ENCODE measurements at places on chromosomes 5 and 9. TPM values are rescaled to one million over a fixed set of nuclear protein-coding genes. Genes with fewer than 3 reads are reported as not detected.

Gene SLC12A2
- 93.3 TPM for total RNA-seq

Gene CMYA5
- total RNA-seq: 1.4 TPM

Gene RGS7BP
- 2.2 TPM for total RNA-seq

DNA sequence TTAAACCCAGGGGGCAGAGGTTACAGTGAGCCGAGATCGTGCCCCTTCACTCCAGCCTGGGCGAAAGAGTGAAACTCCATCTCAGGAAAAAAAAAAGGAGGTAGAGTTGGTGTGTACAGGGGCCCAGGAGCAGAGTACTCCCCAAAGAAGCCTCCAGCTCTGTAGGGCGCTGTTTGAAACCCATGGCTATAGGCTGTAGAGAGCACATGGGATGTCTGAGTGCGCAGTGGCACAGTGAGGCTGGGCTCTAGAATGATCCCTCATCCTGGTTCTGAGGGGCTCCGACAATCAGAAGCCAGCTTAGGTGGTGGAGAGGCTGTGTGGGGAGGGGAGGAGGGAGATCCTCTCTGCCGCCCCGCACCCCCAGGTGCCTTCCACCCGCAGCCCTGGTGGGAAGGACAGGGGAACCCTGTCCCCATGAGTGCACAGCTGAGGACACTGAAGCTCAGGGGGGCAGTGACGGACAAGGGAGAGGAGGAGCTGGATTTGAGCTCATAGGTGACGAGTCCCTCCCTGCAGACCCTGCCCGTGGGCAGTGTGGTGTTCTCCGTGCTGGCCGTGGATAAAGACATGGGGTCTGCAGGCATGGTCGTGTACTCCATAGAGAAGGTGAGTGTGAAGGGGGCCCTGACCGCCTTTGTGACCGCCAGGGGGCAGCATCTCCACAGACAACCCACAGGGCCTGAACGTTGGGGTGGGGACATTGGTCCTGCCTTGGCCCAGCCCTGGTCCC lies 24.6 kb downstream of the CDHR2 start:
- DNase-seq: peak; percentile 71

Gene FBP2
- not detected for total RNA-seq

DNA sequence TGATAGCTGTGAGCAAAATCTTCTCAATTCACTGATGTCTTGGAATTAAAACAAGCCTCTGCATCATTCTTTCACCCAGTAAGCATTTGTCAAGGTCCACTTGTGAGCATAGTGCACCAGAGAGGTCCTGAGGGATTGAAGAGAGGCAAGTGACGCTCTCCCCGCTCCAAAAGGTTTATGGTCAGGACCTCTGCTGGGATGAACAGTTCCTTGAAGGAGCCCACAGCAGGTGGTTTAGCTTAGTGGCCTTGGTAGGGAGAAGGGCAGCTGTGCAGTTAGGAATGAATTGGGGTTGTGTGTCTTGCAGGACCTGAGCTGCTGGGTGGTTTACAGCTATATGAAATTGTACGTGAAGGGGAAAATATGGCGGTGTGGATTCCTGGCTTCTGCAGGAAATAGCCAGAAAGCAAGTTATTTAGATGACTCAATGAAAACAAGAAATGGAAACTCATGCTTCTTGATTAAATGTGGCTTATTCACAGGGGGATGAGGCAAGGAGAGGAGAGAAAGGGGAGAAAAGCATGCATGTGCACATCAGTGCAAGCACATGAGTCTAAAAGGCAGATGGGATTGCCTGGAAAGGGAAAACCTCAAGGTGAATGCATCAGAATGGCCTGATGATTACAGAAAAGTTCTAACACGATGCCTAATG lies 42.0 kb downstream of the SUB1 start:
- DNase-seq: no peak

Measured in stomach (tissue), 19 donors.